ENCODE measurements at places on chromosomes 6 and 20.
A peak's percentile ranks its signal among the peaks of the same experiment; 100 is the strongest.

DNA sequence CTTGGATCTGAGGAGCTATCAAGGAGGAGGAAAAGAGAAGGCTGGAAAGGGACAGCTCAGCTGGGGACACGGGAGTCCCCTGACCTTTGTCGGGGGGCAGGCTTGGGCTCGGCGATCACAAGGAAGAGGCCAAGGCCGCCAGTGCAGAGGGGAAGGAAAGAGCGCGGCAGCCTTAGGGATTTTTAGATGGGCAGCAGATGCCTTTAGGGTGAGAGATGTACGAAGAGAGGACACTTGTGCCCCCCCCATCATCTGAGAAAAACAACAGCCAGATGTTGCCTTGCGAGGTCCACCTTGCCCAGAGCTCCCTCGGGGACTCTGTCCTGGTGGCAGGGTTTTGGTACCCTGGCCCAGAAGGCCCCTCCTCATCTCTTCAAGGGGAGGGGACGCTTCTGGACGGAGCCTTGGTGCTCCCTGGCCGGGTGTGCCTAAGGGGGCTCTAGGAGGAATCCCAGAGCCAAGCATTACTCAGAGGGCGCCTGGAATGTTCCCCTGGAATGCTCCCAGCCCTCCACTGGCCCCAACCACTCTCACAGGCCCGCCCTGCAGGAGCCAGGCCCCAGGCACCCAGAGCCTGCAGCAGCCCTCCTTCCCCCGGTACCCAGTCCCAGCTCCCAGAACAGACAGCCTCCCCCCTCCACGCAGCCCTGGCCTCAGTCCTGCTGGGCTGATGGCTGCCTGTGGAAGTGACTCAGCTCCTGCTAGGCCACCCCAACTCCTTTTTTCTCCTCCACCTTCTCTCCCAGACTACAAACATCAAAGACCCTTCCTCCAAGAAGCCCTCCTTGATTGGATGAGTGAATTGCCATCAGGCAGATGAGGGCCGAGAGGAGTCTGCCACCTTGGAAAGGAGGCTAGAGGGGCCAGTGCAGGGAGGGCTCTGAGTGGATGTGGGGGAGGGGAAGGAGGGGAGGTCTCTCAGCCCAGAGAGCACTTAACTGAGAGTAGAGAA is 1.8 kb downstream of the ADAM33 start:
- DNase-seq, result no peak

- no peak for DNase-seq
These were observed 3.2 kb downstream of the GFOD1 start for GRCh38 chr6:13484138-13484708.

- no peak for DNase-seq
These were observed 839.5 kb downstream of the FRK start for GRCh38 chr6:115221198-115221597.

- no peak for DNase-seq
These were observed 38.3 kb downstream of the MRS2 start for GRCh38 chr6:24440897-24441598.

GRCh38 chr20:14219801-14220461 is 117.5 kb downstream of the FLRT3 start:
- peak; percentile 15 for DNase-seq

DNA sequence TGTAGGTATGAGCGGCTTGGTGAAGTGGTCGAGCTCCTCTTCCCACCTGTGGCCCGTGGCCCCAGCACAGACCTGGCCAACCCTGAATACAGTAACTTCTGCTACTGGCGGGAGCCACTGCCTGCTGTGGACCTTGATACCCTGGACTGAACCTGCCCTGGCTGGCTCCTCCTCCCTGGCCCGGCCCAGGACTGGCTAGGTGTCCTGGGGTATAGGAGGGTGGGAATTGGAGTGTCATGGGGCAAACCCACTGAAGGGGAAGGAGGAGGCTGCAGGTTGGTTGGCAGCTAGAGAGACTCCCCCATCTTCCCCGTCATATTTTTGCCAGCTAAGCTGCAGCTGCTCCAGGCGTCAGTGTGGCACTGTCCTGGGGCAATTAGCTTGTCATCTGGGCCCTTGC is 7.9 kb downstream of the EMILIN3 start:
- no peak for DNase-seq

GRCh38 chr6:44072959-44073611 is 54.2 kb downstream of the MRPL14 start:
- DNase-seq, result no peak

DNA sequence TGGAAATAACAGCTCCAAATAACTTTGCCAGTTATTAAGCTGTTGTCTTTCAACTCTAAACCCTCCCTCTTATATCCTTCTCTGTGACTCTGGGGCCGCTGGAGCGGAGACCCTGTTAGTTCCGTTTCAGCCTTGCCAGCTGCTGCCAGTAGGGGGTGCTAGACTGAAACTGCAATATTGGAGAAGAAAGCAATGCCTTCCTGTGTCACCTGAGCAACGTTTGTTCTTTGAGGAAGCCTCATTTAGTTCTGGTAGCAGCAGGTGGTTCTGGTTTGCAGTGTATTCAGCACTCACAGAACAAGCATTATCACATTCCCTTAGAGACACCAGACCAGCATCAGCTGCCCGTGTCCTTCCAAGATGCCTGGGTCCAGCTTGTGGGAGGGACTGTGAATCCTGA is 22.9 kb upstream of the JAG1 start:
- DNase-seq, result no peak

- DNase-seq, result no peak
These were observed 3.5 kb upstream of the DSTN start for GRCh38 chr20:17566345-17566744.

DNA sequence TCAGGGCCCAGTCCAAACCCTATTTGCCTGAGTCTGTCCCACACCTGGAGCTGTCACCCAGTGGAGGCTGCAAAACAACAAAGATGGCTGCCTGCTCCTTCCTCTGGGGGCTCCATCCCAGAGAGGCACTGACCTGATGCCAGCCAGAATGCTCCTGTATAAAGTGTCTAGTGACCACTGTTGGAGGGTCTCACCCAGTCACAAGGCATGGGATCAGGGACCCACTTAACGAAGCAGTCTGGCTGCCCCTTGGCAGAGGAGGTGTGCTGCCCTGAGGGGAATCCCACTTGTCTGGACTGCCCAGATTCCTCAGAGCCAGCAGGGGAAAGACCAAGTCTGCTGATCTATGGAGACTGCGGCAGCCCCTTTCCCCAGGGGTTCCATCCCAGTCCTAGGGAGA is 241.6 kb downstream of the CDH26 start:
- no peak for DNase-seq

GRCh38 chr20:22333885-22334545 is 250.4 kb downstream of the FOXA2 start:
- peak; percentile 38 for DNase-seq

DNA sequence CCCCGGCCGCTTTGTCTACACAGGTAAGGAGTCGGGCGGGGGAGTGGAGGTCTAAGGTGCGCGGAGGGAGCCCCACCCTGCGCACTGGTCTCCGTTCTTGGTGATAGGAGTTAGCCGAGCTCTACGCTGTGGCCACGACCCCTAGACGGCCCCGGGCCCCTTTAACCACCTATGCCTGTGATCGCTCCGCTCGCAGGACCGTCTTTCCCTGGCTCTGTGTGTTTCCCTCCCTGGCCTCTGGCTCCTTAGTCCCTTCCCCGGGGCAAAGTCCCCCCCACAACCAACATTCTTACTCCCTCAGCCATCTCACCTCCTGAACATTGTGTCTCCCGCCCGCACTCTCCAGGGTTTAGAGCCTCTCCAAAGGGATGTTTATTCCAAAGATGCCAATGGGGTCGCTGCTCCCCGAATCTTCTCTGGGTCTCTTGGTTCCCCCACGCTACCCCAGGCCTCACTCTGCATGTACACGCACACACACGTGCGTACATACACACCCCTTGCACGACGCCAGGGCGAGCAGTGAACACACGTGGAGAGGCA is 50.4 kb downstream of the CPXM1 start:
- no peak for DNase-seq

GRCh38 chr20:20371083-20371482 is 3.2 kb downstream of the INSM1 start:
- DNase-seq, result no peak

- DNase-seq, result no peak
These were observed 25.1 kb upstream of the KIAA0408 start for GRCh38 chr6:127484212-127484863.

DNA sequence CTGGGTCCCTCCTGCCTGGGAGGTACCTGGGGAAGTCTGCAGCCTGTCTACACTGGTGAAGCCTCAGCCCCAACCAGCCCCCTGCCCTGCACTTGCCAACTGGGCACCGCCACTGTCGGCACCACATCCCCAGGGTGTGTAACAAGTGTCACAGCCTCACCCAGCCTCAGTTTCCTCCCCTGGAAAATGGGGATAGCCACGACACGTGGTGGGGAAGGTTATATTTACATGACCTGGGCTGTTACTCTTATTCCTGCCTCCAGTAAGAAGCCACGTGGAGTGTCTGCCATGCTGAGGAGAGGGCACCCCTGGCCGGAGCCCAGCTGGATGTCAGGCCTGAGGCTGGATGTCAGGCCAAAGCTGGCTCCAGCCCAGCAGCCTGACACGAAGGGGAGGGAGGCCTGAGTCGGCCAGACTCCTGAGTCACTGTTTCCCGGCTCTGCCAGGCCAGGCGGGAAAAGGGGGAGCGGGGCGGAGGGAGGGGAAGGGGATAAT is 44.9 kb downstream of the SNAI1 start:
- DNase-seq, result no peak

GRCh38 chr20:31515775-31516107 is 1.5 kb downstream of the HM13 start:
- no peak for DNase-seq

GRCh38 chr6:135283926-135284325 is 102.8 kb downstream of the MYB start:
- DNase-seq, result no peak

DNA sequence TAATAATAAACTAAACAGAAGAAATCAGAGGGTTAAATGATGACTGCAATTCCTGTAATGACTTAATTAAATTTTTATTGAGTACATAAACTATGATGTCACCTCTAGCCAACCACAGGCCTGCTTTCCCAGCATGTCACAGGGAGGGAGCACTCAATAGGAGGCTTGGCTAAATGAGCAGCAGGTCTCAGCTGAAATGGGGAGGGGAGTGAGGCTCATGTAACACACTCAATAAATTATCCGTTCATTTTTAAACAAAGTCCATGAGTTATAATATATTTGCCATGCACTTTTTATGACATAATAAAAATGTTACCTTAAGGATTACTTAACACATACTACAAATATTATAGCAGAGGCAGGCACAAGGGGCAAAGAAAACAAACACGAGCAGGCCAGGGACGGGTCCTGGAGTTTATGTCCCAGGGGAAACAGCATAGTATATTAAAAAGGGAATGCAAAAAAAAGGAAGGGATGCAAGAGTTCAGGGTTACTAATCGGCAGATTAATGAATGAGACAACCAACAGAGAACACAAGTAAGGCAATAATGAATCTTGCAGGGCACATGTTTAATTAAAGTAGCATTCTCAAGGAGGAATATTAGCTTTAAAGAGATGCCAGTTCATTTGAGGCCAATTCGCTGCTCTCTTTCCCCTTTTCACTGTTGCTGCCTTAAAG is 27.1 kb upstream of the FAM83C start:
- no peak for DNase-seq

- no peak for DNase-seq
These were observed 248.1 kb upstream of the FOXQ1 start for GRCh38 chr6:1063671-1064355.

- DNase-seq, result no peak
These were observed 23.0 kb downstream of the RALY start for GRCh38 chr20:34016736-34017135.

DNA sequence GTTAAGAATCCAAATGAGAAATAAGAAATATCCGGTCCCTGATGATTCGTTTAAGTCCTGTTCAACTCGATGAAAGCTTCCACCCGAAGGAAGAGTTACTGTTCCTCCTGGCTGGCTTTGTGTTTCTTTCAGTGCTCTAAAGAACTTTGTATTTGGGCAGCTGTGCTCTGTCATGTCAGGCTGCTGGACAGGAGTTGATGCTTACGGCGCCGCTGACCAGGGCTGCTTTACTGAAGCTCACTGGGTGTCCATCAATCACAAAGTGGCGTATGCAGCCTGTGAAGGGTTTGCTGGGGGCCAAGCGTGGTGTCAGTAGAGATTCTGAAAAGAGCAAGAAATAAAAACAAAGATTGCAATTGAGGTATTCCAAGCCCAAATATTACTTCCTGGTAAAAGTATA is 21.9 kb downstream of the FAM229B start:
- no peak for DNase-seq

- DNase-seq, result no peak
These were observed 9.9 kb downstream of the MAP3K4 start for GRCh38 chr6:161001421-161001820.

DNA sequence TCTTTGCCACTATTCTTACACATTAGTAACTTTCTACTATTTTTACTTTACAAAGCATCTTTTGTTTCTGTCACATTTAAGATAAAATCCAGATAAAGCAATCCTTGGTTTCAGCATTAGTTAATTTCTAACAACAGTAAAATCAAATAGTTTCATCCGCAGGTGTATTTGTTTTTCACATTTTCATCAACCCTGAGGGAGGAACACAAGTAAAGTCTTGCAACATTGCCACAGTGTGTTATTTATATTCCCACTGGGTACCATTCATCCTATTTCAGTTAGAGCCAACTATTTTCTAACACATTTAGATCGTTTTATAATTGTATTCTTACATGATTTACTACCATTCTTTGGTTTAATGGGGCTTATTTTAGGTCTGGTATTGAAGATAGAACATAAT is 908.7 kb upstream of the CITED2 start:
- DNase-seq, result no peak

DNA sequence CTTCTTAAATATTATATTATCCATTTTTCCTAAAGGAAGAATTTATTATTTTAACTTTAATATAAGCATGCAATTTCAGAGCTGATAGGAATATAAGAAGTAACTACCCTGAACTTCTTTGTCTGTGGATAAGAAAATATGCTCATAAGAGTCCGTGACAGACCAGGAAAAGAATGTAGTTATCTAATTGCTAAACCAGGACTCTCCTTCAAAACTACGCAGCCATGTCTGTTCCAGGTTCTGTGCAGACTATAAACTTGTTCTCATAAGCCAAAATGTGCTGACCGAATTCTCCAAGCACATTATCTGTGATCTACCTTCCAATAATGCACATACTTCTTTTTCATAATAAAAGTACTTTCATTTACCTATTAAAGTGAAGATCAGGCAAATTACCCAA is 116.5 kb downstream of the TRDN start:
- DNase-seq, result no peak

DNA sequence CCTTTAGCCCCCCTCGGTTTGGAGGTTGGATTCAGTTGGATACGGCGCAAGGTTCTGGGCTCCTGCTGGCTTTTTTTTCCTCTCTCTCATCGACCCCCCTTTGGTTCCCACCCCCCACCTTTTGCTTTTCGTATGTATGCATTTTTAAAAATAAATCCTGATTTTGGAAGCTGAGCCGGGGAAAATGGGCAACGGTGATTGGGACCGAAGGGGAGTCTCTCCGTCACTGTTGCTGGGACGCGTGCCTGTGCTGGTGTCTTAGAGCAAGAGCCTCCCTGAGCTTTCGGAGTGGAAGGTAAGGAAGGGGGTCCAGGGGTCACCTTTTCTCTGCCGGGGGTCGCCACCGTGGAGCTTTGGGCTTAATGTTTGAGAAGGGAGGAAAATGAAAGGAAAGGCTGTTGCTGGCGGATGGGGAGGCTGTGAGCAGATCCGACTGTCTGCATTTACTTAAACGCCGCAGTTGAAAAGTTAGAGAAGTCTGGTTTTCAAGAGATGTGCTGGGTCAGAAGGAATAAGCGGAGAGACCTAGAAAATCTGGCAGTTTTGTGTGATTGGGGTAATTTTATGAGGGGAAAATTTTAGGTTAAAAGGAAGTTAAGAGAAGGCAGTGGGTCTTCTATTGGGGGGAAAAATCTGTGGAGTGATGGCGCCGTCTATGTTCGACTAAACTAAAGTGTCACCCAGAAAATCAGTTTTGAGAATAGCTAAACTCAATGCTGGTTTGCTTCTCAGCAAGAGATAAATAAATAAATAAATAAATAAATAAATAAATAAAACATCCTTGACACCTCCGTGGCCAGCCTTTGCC is 828 bp downstream of the ADGRB3 start:
- DNase-seq, result no peak
